ENCODE measurements at places on chromosomes 2 and 18.

- no peak for DNase-seq
Measured at GRCh38 chr2:233789554-233789953, 11.4 kb downstream of the MROH2A start.

- DNase-seq, result no peak
Measured at GRCh38 chr2:64295326-64296139, 151.3 kb upstream of the PELI1 start.

GRCh38 chr18:75215663-75216062 is 5.1 kb downstream of the TSHZ1 start:
- DNase-seq, result no peak

DNA sequence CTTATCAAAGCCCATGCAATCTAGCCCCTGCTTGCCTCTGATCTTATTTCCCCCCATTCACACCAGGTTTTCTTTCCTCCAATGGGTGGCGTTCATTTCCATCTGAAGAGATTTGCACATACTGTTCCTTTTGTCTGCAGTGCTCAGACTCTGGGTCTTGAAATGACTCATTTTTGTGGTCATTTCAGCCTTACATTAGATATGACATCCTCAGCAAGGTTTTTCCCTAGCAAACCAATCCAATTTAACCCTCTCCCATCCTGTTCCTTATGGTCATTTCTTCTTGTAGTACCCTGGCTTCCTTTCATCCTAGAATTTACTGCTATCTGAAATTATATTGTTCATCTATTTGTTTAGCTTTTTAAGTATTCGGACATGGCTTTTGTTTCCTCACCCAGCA is 42.5 kb upstream of the SCN1A start:
- DNase-seq, result no peak

- no peak for DNase-seq
Measured at GRCh38 chr2:240974771-240975572, 23.4 kb upstream of the SNED1 start.

DNA sequence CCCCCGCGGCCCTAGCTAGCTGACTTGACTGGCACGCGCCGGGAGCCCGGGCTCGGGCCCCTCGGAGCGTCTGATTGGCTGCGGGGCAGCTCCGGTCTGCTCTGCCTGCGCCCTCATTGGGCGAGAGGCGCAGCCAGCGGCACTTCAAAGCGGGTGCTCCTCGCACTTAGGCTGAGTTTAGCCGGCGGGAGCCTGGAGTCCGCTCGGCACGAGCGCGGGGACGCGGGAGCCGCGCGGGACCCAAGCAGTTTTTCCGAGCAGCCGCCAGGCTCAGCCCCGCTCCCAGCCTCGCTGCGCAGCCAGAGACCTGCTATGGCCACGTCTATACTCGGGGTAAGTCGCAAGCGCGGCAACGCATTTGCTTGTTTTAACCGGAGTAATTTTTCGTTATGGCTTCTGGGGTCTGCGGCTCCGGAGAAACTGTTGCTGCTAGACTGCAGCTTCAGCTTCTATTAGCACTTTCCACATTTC is at the start of gene SP9:
Gene SP9 (plus strand): TSS at position 174 of the 471 bp plus-strand sequence. CDS start 139 bp downstream, at position 313.
- DNase-seq, result peak; percentile 31

GRCh38 chr18:63025251-63026090 is 294.1 kb downstream of the BCL2 start:
- peak; percentile 19 for DNase-seq
